Astrocyte (in vitro differentiated cells and primary cell): ENCODE measurements at places on chromosomes 1 and 21. TPM values are rescaled to one million over a fixed set of nuclear protein-coding genes. Genes with fewer than 3 reads are reported as not detected.

DNA sequence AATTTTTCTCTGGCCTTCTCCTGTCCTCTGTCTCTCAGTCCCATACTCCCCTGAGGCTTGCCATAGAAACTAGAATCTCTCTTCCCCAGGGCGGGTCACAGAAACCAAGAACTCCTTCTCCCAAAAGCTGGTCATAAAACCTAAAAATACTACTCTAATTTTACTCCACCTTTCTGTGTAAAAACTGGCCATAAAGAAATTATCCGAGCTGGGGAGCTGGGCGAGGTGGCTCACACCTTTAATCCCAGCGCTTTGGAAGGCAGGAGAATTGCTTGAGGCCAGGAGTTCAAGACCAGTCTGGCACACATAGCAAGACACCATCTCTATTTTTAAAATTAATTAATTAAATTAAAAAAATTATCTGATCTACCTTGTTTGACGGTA is 3.0 kb downstream of the ALG14 start:
- no peak overlapping the region for H3K27ac ChIP-seq
- no peak for DNase-seq
- H3K4me3 ChIP-seq = no peak overlapping the region

Gene PRKAA2
- total RNA-seq = 1.6 and 2.4 TPM in 2 replicates

- H3K4me1 ChIP-seq = no peaks in the 10 kb centered on the region
- H3K36me3 ChIP-seq = no peaks in the 10 kb centered on the region
- no peak overlapping the region for H3K27ac ChIP-seq
Measured at GRCh38 chr1:180889325-180889724, 23.4 kb upstream of the KIAA1614 start.

Gene KCTD3
- 24.2 and 25.2 TPM in 2 replicates for total RNA-seq

DNA sequence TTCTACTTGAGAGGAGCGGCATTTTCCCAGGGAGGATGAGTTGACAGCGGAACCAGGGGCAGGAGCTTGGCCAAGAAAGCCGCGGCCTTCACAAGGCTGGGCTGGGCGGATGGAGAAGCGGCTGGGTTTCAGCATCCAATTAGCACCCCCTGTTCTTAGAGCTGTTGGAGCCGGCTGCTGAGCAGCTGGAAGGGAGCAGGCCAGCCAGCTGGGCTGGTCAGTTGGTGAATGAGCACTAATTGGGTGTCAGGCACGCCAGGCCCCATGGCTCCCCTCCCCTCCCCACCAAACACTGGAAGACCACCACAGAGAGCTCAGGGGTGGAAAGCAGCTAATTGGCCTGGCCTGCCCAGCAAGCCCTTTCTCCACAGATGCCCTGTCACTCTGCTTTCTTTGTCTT is 245.6 kb downstream of the RRAGC start:
- H3K27me3 ChIP-seq = peaks cover 5% of the 10 kb centered on the region
- H3K27ac ChIP-seq = no peak overlapping the region
- H3K4me3 ChIP-seq = no peak overlapping the region
- DNase-seq = no peak
- no peaks in the 10 kb centered on the region for H3K4me1 ChIP-seq

- no peak overlapping the region for H3K27ac ChIP-seq
- H3K4me3 ChIP-seq = no peak overlapping the region
- H3K27me3 ChIP-seq = no peaks in the 10 kb centered on the region
- no peaks in the 10 kb centered on the region for H3K36me3 ChIP-seq
- H3K4me1 ChIP-seq = no peaks in the 10 kb centered on the region
Measured at GRCh38 chr21:29557200-29557599, 258.5 kb downstream of the BACH1 start.

GRCh38 chr1:110888049-110888448 is 15.1 kb downstream of the CD53 start:
- no peaks in the 10 kb centered on the region for H3K27me3 ChIP-seq
- no peak for DNase-seq
- no peaks in the 10 kb centered on the region for H3K36me3 ChIP-seq
- no peaks in the 10 kb centered on the region for H3K4me1 ChIP-seq

GRCh38 chr1:180280617-180281016 is 50.6 kb downstream of the LHX4 start:
- no peak for DNase-seq
- no peaks in the 10 kb centered on the region for H3K36me3 ChIP-seq
- no peaks in the 10 kb centered on the region for H3K27me3 ChIP-seq
- no peak overlapping the region for H3K4me3 ChIP-seq
- no peaks in the 10 kb centered on the region for H3K4me1 ChIP-seq

Gene KRTAP13-2
- not detected in 2 replicates for total RNA-seq

- DNase-seq = no peak
- H3K27ac ChIP-seq = no peak overlapping the region
- H3K4me1 ChIP-seq = no peaks in the 10 kb centered on the region
- H3K4me3 ChIP-seq = no peak overlapping the region
Measured at GRCh38 chr1:187943606-187944403, 1115.1 kb downstream of the PLA2G4A start.

DNA sequence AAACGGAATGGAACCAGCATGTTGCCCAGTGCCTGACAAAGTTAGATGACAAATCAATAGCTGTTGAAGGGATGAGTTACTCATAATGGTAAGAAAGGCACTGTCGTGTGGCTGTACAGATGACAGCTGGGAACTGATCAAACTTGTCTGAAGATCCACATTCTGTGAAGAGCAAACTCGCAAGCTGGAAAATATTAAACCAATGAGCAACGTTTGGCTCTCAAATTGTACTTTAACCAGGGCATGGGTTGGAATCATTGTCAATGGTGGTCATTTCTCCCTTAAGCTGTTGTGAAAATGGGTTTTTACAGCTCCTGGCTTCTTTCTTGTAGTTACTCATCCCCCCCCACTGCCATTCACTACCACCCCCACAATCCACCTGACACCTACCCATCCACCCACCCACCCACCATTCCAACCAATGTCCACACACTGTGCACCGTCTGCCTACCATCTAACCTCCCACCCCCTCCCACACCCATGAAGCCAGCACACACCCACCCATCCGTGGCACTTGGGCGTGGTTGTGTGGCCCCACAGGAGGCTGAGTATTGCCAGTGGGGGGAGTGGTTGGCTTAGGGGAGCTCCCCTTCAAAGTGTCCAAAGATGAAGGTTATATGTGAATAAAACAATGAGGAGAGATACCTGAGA is 46.7 kb downstream of the CLDN14 start:
- H3K4me3 ChIP-seq = no peak overlapping the region
- no peak overlapping the region for H3K27ac ChIP-seq
- no peaks in the 10 kb centered on the region for H3K27me3 ChIP-seq
- DNase-seq = no peak

Gene DONSON
- 11.7 and 13.7 TPM in 2 replicates for total RNA-seq

GRCh38 chr1:18722270-18722669 is 91.6 kb downstream of the PAX7 start:
- no peaks in the 10 kb centered on the region for H3K4me1 ChIP-seq
- H3K27me3 ChIP-seq = peaks cover 18% of the 10 kb centered on the region
- no peak overlapping the region for H3K27ac ChIP-seq
- no peak overlapping the region for H3K4me3 ChIP-seq
- H3K36me3 ChIP-seq = no peaks in the 10 kb centered on the region
- DNase-seq = no peak

DNA sequence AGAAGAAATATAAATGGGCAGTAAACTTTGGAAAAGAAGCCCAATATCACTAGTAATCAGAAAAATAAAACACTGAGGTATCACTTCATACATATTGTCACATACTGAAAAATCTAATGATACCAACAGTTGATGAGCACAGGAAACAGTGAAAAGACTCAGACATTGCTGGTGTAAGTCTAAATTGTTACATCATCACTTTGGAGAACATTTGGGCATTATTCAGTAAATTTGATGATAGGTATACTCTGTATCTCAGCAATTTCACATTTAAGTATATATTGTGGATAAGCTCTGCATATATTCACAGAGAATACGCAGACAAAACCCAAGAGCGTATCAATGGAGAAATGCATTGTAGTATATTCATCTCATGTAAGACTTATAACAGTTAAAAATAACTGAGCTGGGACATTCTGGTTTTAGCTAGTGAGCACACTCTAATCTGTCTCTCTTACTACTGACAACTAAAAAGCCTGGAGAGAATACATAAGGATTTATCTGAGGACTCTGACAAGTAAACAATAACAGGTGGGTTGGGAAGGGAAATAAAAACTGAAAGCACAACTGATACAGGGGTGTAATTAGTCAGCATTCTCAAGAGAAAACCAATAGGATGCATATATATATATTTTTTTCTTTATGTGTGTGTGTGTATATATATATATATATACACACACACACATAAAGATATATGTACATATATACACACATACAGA is 212.7 kb upstream of the JUN start:
- no peak overlapping the region for H3K27ac ChIP-seq
- no peak for DNase-seq
- no peak overlapping the region for H3K4me3 ChIP-seq
- no peaks in the 10 kb centered on the region for H3K4me1 ChIP-seq

Gene G0S2
- 5.9 and 15.1 TPM in 2 replicates for total RNA-seq

Gene SPATA17
- 1.3 and 1.6 TPM in 2 replicates for total RNA-seq

Gene DYNLT4
- total RNA-seq = 0.50 and 0.53 TPM in 2 replicates

GRCh38 chr1:154263465-154264332 is 8.7 kb upstream of the HAX1 start:
- peak overlapping the region; percentile 2 for H3K27ac ChIP-seq
- DNase-seq = peak; percentile 26
- H3K4me1 ChIP-seq = peaks cover 9% of the 10 kb centered on the region
- H3K4me3 ChIP-seq = no peak overlapping the region
- no peaks in the 10 kb centered on the region for H3K27me3 ChIP-seq
- peaks cover 74% of the 10 kb centered on the region for H3K36me3 ChIP-seq

DNA sequence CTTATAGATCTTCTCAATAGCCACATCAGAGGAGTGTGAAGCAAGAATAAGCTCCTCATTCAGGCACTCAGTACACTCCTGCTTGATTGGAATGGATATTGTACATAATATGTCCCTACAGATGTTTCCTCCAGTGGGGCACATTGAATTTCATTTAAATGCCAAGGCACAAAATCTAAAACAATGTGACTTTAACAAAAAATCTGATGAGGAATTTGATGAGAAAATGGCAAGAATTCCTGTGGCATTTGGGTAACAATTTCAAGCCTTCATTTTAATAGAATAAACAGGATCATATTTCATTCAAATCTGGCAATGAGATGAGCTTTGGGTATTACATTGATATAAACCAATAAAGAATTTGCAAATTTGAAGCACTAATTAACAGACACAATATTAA is 307.7 kb upstream of the PKN2 start:
- no peak overlapping the region for H3K27ac ChIP-seq
- no peaks in the 10 kb centered on the region for H3K36me3 ChIP-seq
- DNase-seq = no peak
- H3K4me1 ChIP-seq = no peaks in the 10 kb centered on the region
- H3K4me3 ChIP-seq = no peak overlapping the region
- H3K27me3 ChIP-seq = no peaks in the 10 kb centered on the region

DNA sequence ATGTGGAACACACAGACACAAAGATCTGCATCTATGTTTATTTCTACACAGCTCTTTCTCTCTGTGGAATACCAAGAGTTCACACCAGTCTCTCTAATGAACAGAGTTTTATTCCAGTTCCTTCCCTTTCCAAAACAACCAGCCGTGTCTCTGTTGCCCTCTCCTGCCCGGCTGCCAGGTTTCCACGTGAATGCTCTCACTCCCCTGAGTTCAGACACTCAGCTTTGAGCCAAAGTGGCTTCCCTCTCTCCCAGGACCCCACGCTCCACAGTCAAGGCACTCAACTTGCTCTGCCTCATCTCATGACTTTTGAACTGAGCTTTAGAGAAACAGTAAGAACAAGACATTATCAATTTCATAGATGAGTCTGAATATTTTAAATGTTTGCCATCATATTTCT is 488.9 kb downstream of the SMYD3 start:
- no peaks in the 10 kb centered on the region for H3K4me1 ChIP-seq
- H3K27ac ChIP-seq = no peak overlapping the region
- H3K4me3 ChIP-seq = no peak overlapping the region
- no peaks in the 10 kb centered on the region for H3K36me3 ChIP-seq
- no peak for DNase-seq

Gene SERPINC1
- total RNA-seq = not detected in 2 replicates

- H3K36me3 ChIP-seq = no peaks in the 10 kb centered on the region
- DNase-seq = peak; percentile 84
- no peak overlapping the region for H3K27ac ChIP-seq
- no peak overlapping the region for H3K4me3 ChIP-seq
- H3K4me1 ChIP-seq = no peaks in the 10 kb centered on the region
Measured at GRCh38 chr1:232904566-232904965, 45.8 kb upstream of the NTPCR start.

DNA sequence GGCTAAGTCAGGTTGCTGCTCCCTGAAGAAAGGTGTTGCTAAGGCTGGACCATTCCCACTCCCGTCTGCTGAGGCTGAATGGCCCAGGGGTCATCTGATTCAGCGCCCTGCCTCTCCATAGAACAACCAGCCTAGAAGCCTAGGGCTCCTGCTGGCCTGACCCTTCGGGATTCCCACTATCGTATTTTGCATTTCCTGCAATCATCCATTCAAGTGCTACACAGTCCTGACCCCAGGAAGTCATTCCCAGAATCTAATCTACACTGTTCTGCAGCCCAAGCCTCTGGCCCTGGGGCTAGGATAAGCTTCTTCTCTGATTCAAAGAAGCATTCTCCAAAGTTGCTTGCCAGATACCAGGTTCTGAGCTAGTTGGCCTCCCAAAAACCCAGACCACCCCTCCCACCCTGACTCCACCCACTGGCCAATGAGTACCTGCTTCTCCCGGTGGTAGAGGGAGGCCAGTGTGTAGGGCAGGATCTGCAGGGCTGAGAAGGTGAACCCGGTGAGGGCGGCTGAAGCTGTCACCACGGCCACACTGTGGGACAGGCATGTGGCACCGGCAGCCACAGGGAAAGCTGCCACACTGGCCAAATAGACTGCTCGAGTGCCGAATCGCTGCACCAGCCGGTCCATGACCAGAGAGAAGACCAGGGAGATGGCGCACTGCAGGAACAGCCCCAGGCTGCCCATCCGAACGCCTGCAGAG is 18.7 kb downstream of the SLC45A3 start:
- H3K36me3 ChIP-seq = no peaks in the 10 kb centered on the region
- H3K27me3 ChIP-seq = no peaks in the 10 kb centered on the region
- H3K4me1 ChIP-seq = peaks cover 7% of the 10 kb centered on the region
- DNase-seq = no peak
- H3K4me3 ChIP-seq = no peak overlapping the region
- no peak overlapping the region for H3K27ac ChIP-seq

Gene TBX15
- 0.07 and 0.10 TPM in 2 replicates for total RNA-seq

DNA sequence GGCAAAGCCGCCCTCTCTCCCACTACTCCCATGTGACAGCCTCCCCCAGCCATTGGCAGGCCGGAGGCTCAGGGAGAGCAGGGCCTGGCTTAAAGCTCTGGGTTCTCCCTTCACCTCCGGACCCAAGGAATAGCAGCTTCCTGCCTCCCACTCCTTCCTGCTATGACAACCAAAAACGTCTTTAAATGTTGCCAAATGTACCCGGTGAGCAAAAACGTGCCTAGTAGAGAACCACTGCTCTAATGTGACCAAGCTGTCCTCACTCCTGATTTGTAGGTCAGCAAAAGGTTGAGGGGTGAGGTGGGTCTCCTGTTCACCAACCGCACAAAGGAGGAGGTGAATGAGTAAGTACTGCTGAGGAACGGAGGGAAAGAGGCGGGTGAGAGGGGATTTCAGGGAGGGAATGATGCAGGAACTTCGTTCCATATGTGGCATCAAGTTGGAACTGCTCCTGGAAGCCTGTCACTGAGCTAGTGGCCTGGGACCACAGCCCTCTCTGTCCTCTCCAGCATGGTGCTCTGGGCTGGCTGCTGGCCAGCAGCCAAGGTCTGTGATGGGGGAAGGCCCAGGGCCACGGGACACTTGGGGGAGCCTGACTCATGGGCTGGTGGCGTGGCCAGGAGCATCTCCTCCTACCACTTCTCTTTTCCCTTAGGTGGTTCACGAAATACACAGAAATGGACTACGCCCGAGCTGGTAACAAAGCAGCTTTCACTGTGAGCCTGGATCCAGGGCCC is 5.7 kb downstream of the MRTO4 start:
- H3K36me3 ChIP-seq = peaks cover 19% of the 10 kb centered on the region
- DNase-seq = no peak
- H3K4me3 ChIP-seq = no peak overlapping the region
- no peak overlapping the region for H3K27ac ChIP-seq
- H3K27me3 ChIP-seq = no peaks in the 10 kb centered on the region

Gene LCE3E
- total RNA-seq = not detected in 2 replicates
